ENCODE measurements at places on chromosomes 1 and 21.

DNA sequence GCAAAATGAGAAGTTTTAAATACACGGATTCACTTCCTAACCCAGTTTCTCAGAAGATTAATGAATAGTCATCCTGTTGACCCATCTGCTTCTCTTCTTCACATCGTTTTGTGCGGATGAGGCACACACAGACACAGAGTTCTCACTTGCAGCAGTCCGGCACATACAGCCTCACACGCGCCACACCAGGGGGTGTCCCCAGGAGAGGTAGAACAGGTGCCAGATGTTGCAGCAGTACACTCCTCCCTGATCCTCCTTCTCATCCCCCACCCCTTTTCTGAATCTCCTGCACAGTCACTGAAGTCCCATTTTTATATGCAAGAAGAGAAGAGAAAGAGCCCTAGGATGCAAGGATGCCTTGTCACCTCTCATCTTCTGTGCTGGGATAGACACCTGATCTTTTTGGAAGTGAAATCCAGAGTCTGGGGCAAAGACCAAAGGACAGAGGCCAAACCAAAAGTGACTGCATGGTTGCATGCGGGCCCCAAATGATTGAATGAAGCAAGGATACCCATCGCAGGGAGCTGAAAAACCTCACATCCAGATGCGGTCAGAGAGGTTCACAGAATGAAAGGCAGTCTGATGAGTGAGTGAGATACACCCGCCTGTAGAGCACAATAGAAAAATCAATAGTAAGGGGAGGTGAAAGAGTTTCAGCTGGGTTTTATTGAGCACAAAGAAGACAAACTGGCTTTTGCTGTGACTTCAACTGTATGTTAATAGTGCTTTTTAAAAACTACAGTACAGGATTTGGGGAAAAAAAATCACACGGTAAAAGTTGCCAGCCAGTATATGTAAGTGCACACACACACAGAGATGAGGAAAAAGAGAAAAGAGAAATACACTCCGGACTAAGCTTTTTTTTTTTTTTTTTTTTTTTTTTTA is 28.9 kb downstream of the PBX1 start:
- no peak for DNase-seq

GRCh38 chr1:8652467-8653046 is 164.9 kb downstream of the RERE start:
- DNase-seq, result no peak

GRCh38 chr1:232493869-232494268 is 136.1 kb downstream of the SIPA1L2 start:
- no peak for DNase-seq

DNA sequence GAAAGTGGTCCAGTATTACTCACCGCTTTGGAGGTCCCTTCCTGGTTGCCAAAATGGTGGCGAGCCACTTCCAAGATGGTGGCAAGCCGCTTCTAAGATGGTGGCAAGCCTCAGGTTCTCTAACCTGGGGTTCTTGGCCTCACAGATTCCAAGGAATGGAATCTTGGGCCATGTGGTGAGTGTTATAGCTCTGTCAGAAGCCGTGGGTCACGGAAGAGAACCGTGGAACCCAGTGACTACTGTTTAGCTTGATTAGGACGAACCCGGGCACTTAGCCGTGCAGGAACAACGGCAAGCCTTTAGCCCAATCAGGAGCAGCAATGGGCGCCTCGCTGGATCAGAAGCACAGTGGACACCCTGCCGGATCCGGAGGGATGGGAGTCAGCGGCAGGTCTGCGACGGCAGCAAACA is 356.2 kb upstream of the TMPRSS15 start:
- DNase-seq, result no peak

DNA sequence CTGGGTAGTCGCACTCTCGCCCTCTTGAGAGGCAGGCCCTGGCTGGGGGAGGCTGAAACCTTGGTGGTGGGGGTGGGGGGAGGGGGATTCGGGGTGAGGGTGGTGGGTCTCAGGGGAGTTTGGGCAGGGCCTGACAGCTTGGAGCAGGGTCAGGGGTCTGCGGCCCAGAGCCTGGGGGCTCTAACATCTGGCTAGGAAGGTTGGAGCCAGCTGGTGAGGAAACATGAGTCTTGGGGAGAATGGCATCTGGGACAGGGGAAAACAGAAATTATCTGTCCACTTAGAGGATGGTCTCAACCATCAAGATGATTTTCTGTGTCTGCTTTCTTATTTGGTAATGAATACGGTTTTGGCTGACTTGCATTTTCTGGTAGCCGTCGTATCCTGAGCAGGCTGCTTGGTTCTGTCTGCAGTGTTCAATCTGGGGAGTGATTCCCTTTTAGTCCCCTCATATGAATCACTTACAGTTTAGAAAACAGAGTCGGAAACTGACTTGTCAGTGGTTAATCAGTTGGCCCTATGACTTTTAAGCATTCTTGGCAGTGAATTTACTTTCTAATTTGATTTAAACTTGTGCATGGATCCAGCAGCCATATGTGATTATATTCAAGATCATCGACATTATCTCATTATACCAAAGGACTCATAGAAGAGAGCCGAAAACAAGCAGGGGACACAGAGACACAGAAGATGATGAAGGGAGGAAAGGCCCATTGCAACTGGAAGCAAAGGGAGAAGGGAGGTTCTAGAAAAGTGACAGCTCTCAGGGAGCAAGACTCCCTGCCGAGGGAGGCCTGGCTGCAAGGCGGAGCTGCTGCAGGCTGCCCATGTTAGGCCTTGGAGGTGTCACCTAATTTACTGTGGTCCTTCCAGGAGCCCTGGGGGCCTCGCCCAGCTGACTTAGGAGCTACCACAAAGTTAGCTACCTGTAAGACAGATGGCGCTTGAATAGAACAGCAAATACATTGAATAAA is 237.6 kb downstream of the SDCCAG8 start:
- no peak for DNase-seq

DNA sequence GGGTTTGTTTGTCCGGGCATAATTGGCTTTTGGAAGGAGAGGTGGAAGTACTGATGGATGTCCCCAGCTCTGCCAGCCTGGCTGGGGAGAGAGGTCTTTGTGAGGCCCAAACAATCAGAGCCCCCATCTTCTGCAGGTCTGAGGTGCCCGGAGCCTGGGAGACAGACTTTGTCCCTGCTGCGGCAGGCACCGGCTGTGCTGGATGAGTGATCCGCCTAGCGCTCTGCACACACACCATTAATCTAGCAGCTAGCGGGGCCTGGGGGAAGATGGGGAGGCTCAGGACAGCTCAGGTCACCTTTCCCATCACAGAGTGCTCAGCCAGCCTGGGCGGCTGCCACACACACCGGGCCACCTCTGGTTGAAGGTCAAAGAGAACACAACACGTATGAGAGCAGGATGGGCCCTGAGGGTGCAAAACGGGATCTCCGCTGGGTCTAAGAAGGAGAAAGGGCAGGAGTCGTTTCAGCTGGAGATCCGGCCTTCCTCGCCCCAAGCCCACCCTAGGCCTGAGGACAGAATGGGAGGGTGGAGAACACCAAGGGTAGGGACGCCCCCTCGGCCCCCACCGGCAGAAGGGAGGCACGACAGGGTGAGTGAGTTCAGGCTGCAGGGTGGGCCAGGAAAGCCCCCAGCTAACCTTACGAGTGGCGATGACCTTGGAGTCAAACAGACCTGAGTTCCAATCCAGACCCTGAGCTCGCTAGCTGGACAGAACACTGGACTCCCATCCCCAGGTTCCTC is 341.8 kb downstream of the NPHP4 start:
- DNase-seq, result no peak

Measured in NB4 (cell line).